ENCODE measurements at places on chromosomes 2 and 18.

DNA sequence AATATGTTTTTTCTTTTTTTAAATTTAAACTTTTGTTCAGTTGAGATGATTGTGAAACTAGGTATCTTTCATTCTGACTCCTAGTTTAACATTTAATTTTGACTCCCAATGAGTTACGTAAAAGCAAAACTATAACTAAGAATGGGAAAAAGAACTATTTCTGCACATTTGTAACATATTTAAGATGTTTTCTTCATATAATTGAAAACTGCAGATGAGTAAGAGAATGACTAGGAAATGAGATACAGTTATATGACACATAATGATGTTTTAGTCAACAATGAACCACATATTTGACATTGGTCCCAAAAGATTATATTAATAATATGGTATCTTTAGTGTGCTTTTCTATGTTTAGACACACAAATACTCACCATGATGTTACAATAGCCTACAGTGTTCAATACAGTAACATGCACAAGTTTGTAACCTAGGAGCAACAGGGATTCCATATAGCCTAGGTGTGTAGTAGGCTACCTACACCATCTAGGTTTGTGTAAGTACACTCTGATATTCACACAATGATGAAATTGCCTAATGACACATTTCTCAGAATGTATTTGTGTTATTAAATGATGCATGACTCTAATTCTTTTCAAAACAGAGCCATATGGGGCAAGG lies 12.6 kb downstream of the ERMN start:
- no peak for DNase-seq

GRCh38 chr2:73238976-73239375 lies 4.9 kb downstream of the CCT7 start:
- no peak for DNase-seq

GRCh38 chr2:28613633-28614501 lies 118.0 kb downstream of the PLB1 start:
- DNase-seq, result peak; percentile 41

- no peak for DNase-seq
Measured at GRCh38 chr2:12441750-12442475, 274.8 kb upstream of the TRIB2 start.

GRCh38 chr2:230356084-230356483 lies 29.1 kb downstream of the SP140L start:
- no peak for DNase-seq

GRCh38 chr2:225104971-225105370 lies 62.7 kb upstream of the DOCK10 start:
- no peak for DNase-seq

DNA sequence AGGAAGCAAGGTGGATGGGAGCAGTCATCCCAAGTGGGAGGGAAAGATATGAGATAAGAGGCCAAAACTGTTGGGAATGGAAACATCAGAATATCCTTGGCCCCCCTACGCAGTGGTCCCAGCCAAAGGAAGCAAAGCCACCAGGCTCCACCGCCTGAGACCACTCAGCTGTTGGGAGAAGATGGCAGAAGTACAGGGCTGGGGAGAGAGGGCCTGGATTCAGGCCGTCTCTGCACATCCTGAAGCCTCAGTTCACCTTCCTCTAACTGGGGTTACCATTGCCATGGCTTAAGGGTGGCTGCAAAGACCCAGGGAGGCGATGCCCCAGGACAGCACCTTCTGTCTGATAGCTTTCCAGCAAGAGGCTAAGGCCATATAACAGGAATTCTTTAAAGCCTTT lies 193.8 kb downstream of the MGAT5 start:
- DNase-seq, result no peak

- no peak for DNase-seq
Measured at GRCh38 chr18:58093311-58093803, 49.3 kb downstream of the NEDD4L start.

GRCh38 chr2:8477552-8478470 lies 204.0 kb upstream of the ID2 start:
- no peak for DNase-seq

- DNase-seq, result no peak
Measured at GRCh38 chr2:27779417-27780055, 8.0 kb downstream of the MRPL33 start.

DNA sequence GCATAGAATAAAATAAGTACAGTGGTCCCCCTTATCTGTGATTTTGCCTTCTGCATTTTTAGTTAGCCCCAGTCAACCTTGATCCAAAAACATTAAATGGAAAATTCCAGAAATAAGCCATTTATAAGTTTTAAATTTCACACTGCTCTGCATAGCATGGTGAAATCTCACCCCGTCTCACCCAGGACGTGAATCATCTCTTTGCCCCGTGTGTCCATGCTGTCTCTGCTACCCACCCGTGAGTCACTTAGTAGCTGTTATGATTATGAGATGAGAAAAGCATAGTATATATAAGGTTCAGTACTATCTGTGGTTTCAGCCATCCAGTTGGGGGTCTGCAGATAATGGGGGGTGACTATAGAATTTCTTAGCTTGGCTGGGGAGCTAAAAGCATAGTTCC lies 67.3 kb downstream of the RHBDD1 start:
- DNase-seq, result no peak

DNA sequence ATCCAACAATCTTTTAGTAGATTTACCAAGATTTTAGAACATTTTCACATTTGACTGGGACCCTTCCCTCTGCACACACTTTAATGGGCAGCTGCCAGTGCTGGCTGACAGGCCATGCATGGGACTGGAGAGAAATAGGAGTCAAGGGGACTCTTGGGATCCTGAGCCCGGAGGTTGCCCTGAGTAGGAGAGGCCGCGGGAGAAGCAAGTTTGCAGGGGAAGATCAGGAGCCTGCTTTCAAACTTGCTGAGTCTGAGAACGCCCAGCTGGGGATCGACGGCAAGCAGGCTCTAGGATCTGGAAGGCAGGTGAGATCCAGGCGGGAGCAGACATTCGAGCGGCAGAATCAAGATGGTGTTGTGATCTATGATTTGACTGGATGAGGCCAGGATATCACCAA lies 186.1 kb downstream of the HDAC4 start:
- no peak for DNase-seq

GRCh38 chr18:79092874-79093273 lies 23.7 kb downstream of the ATP9B start:
- DNase-seq, result no peak
